ENCODE measurements at places on chromosomes 2 and 18. TPM values are rescaled to one million over a fixed set of nuclear protein-coding genes. Genes with fewer than 3 reads are reported as not detected.

The ALPG gene
- total RNA-seq: not detected

DNA sequence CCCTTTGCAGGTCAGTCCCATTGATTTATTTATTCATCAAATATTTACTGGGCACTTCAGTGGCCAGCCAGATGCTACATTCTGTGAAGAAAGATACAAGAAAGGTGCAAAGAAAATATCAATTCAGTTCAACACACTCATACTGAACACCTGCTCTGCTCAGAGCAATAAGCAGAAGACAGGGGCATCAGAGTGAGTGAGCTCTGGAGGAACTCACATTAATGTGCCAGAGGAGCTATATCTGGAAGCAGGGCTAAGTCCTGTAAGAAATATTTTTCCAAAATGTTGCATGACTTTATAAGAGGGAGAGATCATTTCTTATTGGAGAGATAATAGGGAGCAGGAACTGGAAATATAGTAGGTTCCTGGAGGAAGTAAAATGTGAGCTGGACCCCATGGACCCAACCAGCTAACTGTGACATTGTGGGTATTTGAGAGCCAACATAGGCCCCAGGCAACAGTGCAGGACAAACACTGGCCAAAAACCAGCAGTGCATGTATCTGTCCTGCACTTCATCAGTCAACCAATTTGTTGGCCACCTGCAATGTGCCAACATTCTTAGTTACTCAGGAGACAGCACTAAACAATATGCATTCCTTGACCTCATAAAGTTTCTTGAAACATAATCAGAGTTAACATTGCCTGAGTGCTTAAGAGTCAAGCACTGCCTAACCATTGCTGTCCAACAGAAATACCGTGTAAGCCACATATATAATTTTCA lies 102.7 kb upstream of the PTPRM start:
- no peak for DNase-seq

- no peak for DNase-seq
These were observed 81.0 kb upstream of the EPAS1 start for GRCh38 chr2:46216213-46216612.

- DNase-seq: no peak
These were observed 2.3 kb downstream of the MEIS1 start for GRCh38 chr2:66437109-66437690.

The ZNF2 gene
- total RNA-seq: 10.9 TPM

DNA sequence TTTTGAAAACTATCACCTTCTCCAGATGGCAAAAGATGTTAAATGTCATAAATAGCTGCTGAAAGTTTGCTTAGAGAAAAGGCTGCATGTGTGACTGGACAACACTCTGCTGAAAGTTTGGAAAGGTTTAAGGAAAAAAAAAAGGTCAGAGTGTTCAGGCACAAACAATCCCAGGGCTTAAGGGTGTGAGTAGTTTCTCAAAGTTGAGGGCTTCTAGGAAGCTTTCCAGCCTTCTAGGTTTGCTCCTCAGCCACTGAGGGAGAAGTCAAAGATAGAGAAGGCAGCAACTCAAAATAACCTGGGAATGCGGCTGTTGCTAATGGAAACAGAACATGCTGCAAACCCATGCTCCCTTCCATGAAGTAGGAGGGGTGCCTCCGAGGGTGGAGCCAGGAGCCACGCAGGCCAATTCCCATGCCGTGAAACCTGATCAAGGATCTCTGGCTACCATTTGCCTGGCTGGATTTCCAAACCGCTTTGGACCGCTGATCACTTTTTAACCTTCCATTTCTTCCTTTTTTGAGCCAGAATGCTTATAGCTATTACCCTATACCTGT lies 88.0 kb downstream of the TEX51 start:
- DNase-seq: no peak

GRCh38 chr2:109013051-109013450 lies 24.0 kb upstream of the EDAR start:
- no peak for DNase-seq

Data from osteoblast (primary cell).